ENCODE measurements at places on chromosomes 1 and 21.

DNA sequence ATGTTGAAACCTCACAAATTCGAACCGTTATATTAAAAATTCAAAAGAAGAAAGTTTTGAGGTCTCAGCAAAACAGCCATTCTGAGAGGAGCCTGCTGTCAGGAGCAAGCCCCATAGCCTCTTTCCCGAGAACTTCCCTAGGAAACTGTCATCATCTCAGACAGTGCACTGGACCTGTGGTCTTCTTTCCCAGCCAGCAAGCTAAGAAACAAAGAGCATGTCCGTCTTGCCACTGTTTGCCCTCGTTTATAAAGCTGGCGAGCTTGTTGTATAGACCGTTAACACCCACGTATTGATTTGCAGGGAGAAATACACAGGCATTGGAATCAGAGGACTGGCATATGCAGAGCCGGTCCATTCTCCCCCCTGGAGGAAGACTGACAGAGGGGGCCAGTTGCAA is 407.0 kb downstream of the NPHP4 start:
- no peak for DNase-seq

DNA sequence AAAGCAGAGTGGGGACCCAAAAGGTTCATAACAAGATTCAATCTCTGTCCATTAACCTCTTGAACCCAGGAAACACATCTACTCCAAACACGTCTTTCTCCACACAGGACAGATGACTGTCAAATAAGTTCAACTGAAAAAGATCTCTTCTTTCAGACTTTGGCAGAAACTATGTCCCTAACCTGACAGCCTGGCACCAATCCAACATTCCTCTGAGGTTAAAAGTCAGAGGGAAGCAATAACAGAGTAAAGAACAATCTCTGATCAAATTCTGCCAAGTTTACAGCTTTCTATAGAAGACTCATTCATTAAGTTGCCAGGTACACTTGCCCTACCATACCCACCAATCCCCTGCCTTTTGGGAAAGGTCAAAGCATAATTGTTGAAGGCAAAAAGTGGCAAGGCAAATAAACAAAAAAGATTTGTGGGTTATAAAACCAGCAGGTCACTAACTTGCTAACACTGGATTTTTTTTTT is 31.9 kb downstream of the OTUD7B start:
- DNase-seq, result no peak

- no peak for DNase-seq
Measured at GRCh38 chr1:29767088-29767685, 530.9 kb downstream of the PTPRU start.

DNA sequence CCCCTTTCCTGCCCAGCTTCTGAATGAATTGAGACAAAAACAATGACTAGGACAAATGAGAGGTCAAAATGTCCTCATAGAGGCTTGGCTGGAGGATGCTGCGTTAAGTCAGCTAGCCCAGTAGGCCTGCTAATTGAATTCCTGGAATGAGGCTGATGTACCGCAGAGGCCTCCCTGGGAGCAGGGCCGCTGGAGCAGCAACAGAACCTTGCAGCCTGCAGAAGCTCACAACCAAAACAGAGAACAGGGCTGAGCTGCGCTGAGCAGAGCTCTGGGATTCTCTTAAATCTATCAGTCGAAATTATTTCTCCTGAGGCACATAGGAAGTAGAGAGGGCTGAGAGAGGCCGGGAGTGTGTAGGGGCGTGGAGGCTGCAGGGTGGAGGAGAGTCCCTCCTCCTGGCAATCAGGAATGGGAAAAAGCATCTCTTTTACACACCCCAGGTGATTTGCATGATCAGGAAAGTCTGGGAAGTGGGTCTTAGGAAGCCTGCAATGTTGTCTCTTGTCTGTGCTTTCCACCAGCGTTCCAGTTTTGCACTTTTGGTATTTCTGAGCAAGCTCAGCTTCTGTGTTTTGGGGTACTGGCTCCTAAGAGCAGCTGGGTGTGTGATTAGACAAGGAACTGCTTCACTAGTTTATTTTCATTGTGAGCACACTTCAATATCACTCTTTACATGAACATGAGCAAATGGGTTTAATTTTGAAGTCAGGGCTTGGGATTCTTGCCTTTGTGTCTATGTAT is 66.5 kb downstream of the RYR2 start:
- DNase-seq, result no peak

GRCh38 chr1:76583875-76584477 is 283.3 kb upstream of the ST6GALNAC5 start:
- no peak for DNase-seq

DNA sequence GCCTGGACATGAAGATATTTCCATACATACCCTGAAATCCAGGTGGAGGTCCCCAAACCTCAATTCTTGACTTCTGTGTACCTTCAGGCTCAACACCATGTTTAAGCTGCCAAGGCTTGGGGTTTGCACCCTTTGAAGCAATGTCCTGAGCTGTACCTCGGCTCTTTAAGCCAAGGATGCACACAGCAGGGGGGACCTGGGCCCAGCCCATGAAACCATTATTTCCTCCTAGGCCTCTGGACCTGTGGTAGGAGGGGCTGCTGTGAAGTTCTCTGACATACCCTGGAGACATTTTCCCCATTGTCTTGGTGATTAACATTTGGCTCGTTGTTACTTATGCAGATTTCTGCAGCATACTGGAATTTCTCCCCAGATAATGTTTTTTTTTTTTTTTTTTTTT is 184.3 kb upstream of the RGS18 start:
- DNase-seq, result no peak

DNA sequence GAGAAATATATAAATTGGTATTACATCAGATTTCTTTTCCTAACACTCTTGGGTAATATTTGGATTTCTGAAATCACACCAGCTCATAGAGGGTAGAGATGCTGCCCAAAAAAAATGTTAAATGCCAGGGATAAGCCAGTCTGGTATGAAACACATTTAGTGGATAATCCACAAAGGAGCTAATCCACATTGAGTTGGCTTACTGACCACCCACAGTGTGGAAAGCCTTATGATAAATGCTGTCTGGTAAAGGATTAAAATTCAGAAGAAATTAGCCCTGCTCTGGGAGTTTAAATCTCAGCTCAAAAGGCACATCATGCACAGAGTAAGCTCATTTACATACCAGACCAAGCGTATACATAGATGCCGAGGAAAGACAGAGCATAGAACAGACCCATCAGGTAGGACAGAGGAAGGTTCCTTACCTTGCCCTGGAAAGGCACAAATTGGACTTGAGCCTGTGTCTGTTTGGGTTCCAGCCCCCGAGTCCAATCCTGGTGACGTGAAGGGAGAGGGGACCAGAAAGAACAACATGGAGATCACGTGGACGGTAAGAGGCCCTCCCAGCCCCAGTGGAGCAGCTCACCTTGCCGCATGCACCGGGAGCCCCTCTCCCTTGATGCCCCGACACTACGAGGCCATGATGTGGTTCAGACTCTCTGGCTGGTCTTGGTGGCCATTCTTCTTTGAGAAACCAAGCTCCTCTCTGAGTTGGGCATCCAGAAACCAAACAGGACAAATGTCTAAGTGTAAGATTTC is 62.9 kb upstream of the CNTN2 start:
- DNase-seq, result no peak

- no peak for DNase-seq
Measured at GRCh38 chr1:26064553-26064952, 2.9 kb downstream of the TRIM63 start.

GRCh38 chr1:170660281-170660713 is 3.6 kb upstream of the PRRX1 start:
- no peak for DNase-seq

GRCh38 chr1:76627498-76627897 is 239.8 kb upstream of the ST6GALNAC5 start:
- no peak for DNase-seq

DNA sequence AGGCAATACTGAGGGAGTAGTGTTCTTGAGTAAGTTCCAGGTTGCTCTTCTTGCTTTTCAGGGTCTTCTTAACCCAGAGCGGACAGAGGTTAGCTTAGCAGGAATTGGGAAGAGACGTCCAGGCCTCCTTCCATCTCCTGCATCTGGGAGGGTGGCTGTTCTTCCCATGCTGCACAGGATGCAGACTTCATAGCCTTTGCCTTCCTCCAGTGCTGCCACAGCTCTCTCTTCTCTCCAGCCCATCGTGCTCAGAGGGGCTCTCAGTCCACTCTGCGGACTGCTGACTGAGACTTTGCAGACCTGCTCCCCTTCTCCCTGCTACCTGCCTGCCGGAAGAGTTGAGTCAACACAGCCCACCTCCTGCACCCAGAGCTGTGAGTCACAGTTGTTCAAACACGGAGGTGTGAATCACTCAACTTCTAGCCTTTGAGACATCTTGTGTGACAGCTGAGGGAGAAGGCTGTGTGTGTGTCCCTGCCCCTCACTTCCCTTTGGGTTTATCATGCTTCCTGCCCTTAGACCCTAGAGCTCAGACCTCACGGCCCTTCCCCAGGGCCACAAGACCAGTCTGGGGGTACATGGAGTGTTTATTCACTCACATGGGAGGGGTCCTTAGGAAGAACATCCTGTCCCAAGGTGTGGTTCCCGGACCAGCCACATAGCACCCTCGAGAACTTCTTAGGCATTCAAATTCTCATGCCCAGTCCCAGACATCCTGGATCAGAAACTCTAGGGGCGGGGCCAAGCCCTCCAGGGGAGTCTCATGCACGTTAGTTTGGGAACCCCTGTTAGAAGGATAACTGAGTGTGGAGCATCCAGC is 158.3 kb upstream of the CACNA1E start:
- DNase-seq, result no peak

DNA sequence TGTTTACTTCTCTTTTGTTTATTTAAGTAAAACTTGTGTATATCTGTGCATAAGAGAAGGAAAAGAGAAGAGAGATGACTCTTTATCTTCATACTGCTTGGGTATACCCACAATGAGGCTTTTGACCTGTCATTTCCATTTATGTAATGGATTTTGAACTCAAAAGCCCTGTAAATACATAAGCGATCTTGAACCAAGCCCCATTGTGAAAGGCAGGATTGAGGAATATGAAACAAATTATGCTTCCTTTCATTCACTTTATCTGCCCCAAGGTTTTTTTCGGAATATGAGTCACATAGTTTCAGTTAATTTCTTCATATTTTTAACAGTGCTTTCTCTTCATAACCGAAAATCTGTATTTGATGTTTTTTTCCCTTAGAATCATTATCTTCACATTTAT is 21.4 kb downstream of the CNST start:
- DNase-seq, result no peak

- no peak for DNase-seq
Measured at GRCh38 chr1:156804572-156805243, 11.9 kb downstream of the SH2D2A start.
